ENCODE measurements at places on chromosomes 4 and X. TPM values are rescaled to one million over a fixed set of nuclear protein-coding genes. Genes with fewer than 3 reads are reported as not detected.

PABPC1L2A gene
- not detected for total RNA-seq

DNA sequence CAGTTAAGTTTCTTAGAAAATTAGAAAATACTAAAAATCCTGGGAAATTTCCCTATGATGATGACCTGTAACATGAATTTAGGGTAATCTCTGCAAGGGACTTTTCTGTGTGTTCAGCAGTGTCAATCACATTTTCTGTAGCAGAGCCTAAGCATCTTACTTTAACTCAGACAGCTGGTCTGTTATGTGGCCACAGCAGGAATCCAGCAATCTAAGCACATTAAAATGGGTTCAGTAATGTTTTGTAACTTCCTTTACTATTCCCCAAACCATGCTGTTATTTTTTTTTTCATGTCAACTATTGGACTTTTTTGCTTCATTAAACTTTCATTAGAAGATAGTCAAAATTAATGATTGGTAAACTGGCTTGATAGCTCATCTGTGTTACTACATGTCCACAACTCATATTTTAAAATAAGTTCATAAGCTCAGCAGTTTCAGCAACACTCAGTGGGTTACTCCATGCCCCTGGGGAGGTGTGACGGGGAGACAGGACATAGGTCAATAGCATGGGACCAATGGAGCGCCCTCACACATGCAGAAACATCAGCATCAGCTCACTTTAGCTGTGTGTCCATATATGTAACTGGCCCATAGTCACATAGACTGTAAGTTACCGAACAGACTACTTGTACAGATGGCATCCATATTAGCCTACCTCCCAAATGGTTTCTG is 168.0 kb upstream of the PACRGL start:
- H3K27me3 ChIP-seq, result no peaks in the 10 kb centered on the region
- no peak overlapping the region for H3K4me3 ChIP-seq
- H3K36me3 ChIP-seq, result no peaks in the 10 kb centered on the region
- no peak overlapping the region for H3K27ac ChIP-seq
- H3K4me1 ChIP-seq, result no peaks in the 10 kb centered on the region
- no peak for DNase-seq

DNA sequence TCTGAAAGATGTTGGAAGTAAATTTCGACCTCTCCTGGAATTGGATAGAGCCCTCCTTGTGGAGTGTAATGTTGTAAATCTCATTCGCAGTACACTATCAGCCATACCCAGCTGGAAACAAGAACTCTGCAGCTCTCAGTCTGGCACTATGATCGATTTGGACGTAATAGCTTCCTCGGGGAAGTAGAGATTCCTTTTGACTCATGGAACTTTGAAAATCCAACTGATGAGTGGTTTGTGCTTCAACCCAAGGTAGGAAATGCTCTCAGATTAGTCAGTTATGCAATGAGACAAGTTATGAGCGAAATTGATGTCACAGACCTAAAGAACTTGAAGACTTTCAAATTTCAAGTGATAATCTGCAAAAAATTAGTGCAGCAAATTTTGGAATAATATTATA is 103.9 kb downstream of the SYTL5 start:
- no peak for DNase-seq
- peaks cover 35% of the 10 kb centered on the region for H3K27me3 ChIP-seq
- no peaks in the 10 kb centered on the region for H3K36me3 ChIP-seq
- no peak overlapping the region for H3K4me3 ChIP-seq

DNA sequence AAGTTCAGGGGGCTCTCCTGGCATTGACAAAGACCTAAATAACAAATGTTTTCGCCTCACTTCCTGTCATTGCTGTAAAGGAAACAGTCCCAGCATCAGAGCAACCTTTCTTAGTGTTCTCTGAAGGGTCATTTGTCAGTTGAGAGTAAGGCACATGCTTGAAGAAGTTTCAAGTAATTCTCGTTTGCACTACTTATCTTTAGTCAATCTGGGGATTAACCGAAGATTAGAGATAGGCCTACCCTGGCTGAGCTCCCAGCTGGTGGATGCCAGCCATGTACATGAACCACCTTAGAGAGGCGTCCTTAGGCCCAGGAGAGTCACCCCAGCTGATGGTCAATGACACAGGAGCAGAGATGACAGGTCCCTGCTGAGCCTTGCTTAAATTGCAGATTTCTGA is 189.9 kb upstream of the PGRMC2 start:
- no peaks in the 10 kb centered on the region for H3K4me1 ChIP-seq
- no peaks in the 10 kb centered on the region for H3K36me3 ChIP-seq
- no peaks in the 10 kb centered on the region for H3K27me3 ChIP-seq
- H3K4me3 ChIP-seq, result no peak overlapping the region
- H3K27ac ChIP-seq, result no peak overlapping the region

DNA sequence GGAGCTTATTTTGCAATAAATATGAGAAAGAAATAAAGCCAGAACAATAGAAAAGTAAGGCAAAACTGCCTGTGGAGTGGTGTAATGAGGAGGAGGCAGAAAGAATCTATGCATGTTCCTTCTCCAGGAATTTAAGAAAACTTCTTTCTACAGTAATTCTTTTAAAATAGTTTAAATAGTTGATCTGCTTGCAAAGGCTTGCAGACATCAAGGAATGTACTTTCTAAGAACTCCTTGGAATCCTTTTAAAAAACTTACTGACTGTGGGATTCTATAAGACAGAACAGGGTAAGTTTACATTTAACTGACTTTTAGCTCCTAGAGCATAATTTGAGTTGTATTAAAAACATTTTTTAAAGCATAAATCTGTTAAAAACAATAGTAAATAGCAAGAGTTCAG is 63.2 kb upstream of the ALB start:
- no peak overlapping the region for H3K4me3 ChIP-seq
- no peaks in the 10 kb centered on the region for H3K36me3 ChIP-seq
- H3K27ac ChIP-seq, result no peak overlapping the region

GRCh38 chrX:47169273-47169672 is 24.3 kb downstream of the RBM10 start:
- H3K27ac ChIP-seq, result no peak overlapping the region
- H3K27me3 ChIP-seq, result peaks cover 54% of the 10 kb centered on the region
- H3K36me3 ChIP-seq, result no peaks in the 10 kb centered on the region
- no peak overlapping the region for H3K4me3 ChIP-seq
